Hematopoietic multipotent progenitor cell (in vitro differentiated cells): ENCODE measurements at places on chromosomes 1 and 21.

- no peak for DNase-seq
These were observed 357.9 kb upstream of the USP24 start for GRCh38 chr1:55572878-55573734.

GRCh38 chr21:39386194-39386593 is 37.3 kb upstream of the HMGN1 start:
- no peak for DNase-seq

DNA sequence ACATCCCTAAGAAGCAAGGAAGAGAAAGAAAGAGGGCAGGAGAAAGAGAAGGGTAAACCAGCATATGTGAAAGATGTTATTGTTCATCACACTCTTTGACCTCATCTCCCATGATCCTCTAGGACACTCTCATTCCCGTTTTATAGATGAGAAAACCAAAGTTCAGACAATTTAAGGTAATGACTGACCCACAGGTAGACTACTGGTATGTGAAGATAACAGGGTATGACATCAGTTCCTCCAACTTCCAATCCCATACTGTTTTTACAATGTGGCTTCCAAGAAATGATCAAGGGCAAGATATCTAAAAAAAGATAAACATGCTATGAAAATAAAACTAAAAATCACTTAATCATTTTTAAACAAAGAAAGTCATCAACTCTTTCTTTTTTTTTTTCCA is 95.2 kb upstream of the TNFSF4 start:
- no peak for DNase-seq

GRCh38 chr1:178224358-178224757 is 130.5 kb downstream of the RASAL2 start:
- no peak for DNase-seq

DNA sequence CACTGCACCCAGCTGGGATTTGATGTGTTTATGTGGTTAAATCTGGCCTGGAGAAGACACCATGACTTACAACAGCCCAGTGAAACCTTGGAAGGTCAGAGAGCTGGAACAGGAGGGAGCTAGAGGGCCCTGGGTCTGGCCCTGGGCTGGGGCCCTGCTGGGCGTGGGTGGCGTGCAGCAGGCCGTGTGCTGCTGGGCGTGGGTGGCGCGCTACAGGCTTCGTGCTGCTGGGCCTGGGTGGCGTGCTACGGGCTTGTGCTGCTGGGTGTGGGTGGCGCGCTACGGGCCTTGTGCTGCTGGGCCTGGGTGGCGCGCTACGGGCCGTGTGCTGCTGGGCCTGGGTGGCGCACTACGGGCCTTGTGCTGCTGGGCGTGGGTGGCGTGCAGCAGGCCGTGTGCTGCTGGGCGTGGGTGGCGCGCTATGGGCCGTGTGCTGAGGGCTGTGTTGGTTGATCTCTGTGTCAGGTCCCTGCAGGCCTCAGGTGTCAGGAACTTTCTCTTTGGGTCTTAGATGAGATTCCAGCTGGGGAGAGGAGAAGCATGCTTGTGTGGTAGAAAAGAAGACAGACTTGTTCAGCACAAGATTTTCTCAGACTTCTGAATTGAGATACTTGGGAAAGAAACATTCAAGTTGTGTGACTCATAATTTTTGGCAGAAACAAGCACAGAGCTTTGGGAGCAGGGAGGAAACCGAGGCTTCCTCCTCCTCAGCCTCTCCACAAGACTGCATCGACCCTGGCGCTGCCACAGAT is 66.0 kb downstream of the COL18A1 start:
- no peak for DNase-seq

DNA sequence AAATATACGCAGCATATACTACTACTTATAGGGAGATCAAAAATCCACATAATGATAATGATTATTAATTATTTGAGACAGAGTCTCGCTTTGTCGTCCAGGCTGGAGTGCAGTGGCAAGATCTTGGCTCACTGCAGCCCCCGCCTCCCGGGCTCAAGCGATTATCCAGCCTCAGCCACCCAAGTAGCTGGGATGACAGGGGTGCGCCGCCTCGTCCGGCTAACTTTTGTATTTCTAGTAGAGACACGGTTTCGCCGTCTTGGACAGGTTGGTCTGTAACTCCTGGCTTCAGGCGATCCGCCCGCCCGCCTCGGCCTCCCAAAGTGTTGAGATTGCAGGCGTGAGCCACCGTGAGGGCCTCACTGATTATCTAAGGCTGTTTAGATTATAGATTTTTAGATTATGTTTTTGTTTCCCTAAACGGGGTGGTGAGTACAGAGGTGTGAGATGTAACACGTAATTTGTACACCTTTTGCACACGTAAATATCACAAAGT is 548 bp upstream of the SLC25A33 start:
- DNase-seq, result no peak

DNA sequence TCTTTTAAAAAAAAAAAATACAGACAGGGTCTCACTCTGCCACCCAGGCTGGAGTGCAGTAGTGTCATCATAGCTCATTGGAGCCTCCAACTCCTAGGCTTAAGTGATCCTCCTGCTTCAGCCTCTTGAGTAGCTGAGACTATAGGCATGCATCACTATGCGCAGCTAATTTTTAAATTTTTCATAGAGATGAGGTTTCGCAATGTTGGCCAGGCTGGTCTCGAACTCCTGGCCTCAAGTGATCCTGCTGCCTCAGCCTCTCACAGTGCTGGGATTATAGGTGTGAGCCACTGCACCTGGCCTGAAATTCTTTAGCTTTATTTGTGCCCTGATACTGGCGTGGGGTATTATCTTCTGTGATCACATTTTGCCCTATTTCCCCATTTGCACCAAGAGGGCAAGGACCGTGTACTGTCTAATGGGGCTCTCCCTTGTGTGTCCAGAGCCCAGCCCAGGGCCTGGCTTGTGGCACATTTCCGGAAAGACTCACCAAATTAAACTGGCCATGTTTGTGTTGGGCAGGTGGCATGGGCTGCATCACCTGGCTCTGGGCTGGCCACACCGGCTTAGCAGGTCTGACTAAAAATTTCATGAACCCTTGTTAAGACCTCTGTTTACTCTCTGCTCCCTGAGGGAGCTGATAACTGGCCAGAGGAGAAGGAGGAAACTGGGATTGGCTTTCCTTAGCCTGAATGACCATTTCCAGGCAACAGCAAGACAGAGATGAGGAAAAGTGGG is 32.2 kb downstream of the TRIM62 start:
- no peak for DNase-seq

DNA sequence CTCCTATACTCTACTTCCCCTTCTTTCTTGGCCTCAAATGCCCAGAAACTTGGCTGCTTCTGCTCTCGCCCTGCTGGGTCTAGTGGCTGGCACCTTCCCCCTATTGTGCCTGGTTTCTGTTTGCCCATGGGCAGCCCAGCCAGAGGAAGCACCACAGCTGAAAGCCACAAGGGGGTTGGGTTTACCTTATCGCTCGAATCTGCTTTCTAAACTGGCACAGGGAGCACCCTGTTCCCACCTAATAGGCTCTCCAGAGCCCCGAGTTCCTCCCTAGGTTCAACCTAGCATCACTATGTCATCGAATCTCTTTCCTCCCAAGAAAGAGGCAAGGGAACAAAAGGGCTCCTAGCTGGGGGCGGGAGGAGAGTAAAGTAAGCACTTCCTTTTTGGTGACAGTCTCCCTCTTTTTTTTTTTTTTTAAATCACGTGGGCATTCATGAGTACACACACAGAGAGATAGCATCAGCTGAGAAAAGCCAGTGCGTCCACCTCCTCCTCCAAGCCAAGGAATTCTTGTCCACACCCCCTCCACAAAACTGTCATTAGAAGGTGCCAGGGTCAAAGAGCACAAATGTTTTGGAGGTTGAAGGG is 72.8 kb downstream of the PLEKHA6 start:
- DNase-seq, result peak; percentile 81

DNA sequence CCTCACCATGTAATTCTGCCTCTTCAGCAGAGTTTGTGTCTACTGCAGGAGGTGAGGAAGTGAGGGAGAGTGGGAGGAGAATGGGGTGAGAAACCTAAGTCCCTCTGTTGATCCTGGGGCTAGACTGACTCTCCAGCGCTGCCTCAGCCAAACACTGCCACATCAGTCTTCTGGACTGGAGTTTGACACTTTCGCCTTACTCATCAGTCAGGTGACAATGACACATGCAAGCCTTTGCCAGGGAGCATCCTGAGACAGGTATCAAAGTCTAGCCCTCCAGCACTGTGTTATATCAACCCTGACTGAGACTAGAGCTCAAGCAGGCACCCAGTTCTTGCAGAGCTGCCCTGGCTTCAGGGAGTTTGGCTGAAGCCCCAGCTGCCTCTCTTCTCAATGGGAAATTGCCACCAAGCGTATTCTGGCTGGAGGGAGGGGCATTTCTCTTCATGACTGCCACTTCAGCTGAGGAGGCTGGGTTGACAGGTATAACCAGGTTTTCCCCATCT is 33.3 kb upstream of the SUCO start:
- DNase-seq, result no peak

GRCh38 chr1:91736715-91737615 is 149.0 kb downstream of the TGFBR3 start:
- DNase-seq, result no peak

- no peak for DNase-seq
These were observed 126.9 kb upstream of the LMO4 start for GRCh38 chr1:87201768-87202167.

GRCh38 chr1:230210326-230210980 is 143.4 kb downstream of the GALNT2 start:
- no peak for DNase-seq

DNA sequence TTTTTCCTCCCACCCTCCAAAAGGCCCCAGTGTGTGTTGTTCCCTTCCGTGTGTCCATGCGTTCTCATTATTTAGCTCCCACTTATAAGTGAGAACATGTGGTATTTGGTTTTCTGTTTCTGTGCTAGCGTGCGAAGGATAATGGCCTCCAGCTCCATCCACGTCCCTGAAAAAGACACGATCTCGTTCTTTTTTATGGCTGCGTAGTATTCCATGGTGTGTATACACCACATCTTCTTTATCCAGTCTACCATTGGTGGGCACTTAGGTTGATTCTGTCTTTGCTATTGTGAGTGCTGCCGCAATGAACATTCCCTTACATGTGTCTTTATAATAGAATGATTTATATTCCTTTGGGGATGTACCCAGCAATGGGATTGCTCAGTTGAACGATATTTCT is 177.8 kb downstream of the ETS2 start:
- DNase-seq, result no peak

- DNase-seq, result no peak
These were observed 38.2 kb upstream of the PIGC start for GRCh38 chr1:172482044-172482443.

- no peak for DNase-seq
These were observed 55.6 kb upstream of the FMOD start for GRCh38 chr1:203406446-203407045.

- DNase-seq, result no peak
These were observed 247.9 kb downstream of the NPHP4 start for GRCh38 chr1:5744341-5744740.

GRCh38 chr1:40704817-40705733 is 13.6 kb downstream of the NFYC start:
- no peak for DNase-seq

DNA sequence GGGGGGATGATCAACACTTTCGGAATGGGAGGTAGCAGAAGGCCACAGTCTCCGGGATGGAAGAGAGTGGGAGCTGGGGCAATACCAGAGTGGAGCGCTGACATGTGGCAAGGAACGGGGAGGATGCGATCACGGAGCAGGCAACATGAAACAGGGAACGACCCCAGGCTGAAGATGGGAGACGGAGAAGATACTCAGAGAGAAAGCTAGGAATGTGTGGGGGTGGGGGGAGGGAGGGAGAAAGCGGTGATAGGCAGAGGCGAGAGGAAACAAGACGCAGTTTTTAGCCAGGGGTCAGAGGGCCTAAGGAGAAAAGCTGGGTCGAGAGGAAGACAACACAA is 577 bp downstream of the RAB3GAP2 start:
- DNase-seq, result no peak

DNA sequence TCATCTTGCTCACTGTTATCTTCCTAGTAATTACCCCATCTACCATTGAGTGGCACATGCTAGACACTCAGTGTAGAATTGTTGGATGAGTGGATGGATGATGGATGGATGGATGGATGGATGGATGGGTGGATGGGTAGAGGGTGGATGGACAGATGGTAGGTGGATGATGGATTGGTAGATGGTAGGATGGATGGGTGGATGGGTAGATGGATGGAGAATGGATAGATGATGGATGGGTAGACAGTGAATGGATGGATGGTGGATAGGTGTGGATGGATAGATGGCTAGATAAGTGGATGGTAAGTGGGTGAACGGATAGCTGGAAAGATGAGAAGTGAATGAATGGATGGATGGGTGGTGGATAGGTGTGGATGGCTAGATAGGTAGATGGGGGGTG is 165.3 kb upstream of the KLHDC7A start:
- DNase-seq, result no peak

- DNase-seq, result no peak
These were observed 123.2 kb upstream of the FGGY start for GRCh38 chr1:59173721-59174120.

GRCh38 chr1:201791779-201792173 is 37.2 kb upstream of the IPO9 start:
- DNase-seq, result peak; percentile 76

DNA sequence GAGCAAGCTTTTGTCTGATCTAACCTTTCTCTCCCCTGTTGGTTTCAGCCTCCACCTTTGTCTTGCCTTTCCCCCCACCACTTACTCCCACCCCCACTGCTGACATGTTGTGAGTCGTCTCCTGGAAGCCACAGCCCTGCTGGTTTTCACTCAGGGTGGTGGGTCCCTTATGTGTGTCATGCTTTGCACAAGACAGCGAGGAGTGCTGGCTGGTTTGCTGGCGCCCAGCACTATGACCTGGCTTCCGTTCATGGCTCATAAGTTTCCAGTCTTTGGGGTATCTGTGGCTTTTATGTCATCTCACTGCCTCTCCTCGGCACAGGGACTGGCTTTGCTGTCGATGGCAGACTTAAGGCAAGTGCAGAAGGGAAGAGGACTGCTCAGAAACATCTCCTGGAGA is 177.7 kb downstream of the KIF26B start:
- DNase-seq, result no peak

DNA sequence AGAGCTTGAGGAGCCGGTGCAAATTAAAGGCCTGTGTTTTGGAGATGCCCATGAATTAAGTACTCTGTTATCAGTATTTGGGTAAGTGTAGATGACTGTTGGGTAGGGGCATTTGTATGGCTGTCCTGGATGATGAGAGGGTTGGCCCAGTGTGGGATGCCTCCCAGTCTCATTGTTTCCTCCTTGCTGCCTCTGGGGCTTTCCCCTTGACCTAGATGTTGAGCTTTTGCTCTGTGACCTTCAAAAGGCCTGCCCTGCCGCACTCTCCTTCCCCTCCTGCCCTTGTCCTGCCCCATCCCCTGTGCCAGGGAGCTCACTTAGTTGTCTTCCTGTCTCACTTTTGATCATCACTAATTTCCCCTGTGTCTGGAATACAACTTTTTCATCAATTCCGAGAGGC is 10.0 kb downstream of the GALNT2 start:
- DNase-seq, result no peak

- DNase-seq, result no peak
These were observed 2.0 kb downstream of the SRSF4 start for GRCh38 chr1:29179641-29180184.

- no peak for DNase-seq
These were observed 187.2 kb downstream of the HLX start for GRCh38 chr1:221066351-221067001.
